ENCODE measurements at places on chromosomes 12 and 14.

DNA sequence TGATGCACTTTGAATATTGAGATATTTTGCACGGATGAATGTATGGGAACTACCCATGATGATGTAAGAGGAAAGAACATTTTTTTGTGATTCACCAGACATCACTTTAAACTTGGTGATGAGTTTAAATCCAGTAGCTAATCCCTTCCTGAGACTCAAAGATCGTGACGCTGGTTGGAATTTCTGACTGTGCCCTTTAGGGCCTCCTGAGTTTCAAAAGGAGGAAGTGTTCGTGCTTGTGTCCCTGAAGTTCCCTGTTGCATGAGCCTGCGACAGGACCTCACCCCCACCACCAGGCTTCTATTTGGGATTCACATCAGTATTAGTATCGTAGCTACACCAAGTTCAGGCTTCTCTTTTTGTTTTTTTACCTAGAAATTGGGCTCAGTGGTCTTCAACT is 18.6 kb upstream of the RIN3 start:
- no peak for DNase-seq

- no peak for DNase-seq
These were observed 31.4 kb downstream of the SSPN start for GRCh38 chr12:26226629-26227360.

DNA sequence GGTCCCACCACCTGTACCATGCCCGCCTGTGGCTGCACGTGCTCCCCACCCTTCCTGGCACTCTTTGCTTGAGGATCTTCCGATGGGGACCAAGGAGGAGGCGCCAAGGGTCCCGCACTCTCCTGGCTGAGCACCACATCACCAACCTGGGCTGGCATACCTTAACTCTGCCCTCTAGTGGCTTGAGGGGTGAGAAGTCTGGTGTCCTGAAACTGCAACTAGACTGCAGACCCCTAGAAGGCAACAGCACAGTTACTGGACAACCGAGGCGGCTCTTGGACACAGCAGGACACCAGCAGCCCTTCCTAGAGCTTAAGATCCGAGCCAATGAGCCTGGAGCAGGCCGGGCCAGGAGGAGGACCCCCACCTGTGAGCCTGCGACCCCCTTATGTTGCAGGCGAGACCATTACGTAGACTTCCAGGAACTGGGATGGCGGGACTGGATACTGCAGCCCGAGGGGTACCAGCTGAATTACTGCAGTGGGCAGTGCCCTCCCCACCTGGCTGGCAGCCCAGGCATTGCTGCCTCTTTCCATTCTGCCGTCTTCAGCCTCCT is 1.1 kb downstream of the INHBE start:
- DNase-seq, result no peak

DNA sequence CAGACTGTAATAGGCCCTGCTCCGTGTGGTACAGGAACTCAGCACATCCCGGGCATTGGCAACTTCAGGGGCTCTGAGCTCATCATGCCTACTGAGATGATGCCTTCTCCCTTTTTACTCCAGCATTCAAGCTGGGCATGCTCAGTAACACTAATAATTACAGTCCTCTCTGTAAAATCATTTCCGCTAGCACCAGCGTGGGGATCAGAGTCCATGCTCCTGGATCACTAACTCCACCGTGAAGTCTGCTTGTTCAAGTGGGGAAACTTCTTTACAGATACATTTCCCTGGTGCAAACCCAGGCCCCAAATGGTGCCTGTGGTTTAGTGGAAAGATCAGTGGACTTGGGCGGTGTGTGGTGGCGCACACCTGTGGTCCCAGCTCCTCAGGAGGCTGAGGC is 16.7 kb downstream of the CLSTN3 start:
- DNase-seq, result no peak

DNA sequence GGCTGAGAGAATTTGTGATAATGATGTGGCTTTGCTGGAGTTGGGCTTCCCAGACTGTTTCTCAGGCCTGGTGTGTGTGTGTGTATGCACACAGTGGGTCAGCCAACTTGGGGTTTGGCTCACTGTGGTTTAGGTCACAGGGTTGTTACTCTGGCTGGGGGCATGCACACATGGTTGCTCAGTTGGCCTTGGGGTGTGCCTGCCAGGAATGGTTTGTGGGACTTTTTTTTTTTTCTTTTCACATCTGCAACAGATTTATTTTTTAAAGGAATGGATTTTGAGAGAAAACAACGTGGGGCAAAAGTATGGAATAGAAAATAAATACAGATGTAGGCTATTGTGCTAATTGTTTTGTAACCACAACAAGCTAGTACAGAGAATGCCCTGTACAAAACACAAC is 25.0 kb upstream of the GTF2A1 start:
- DNase-seq, result peak; percentile 25

GRCh38 chr12:42144158-42144407 is 591 bp downstream of the GXYLT1 start:
- DNase-seq, result no peak

GRCh38 chr14:52998376-52999015 is 47.6 kb upstream of the FERMT2 start:
- DNase-seq, result peak; percentile 69

DNA sequence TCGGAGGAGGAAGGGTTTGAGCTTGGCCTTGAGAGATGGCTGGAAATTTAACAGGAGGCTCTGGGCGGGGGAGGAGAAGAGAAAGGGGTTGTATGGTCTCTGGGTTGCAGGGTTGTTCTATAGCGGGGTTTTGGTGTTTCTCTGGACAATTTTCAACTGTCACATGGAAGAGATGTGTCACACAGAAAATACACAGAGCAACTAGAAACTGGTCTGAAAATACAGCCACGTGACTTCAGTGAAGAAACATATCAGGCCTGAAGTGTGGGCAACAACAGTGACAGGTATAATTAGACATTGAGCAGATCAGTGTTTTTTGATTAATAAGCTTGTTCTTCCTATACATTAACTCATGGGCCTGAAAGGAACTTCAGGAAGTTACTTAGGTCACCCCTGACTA is 205.3 kb upstream of the HMGA2 start:
- DNase-seq, result no peak

DNA sequence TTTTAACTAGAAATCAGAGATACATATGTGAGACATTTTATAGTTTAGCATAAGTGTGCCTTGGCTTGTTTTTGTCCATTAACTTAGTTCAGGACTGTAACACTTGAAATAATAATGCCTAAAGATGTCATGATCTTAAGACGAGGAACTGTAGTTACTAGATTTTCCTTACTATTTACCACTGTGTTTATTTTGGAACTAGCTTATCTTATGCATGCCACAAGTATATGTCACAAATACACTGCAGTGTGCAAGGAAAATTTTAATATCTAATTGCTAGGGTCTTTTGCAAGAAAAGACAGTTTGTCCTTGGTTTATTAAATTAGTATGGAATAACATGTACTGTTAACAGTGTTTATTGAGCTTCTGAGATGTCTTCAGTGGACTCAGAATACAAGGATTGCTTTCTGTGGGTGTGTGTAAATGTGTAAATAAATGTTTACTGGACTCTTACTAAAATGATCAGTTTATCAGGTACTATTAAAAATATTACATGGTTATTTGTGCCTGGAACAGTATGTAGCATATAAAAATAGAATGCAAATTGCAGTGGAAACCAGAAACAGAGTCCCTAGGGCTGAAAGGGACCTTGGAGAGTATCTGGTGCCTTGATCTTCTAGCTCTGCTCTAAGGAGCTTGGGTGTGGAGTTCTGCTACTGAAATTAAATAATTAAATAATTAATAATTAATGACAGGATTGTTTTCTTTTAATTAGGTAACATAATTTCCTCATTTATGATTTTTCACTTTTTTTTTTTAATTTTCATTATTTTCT is 58.1 kb downstream of the FGD4 start:
- DNase-seq, result no peak

- DNase-seq, result no peak
These were observed 658.5 kb downstream of the DIO2 start for GRCh38 chr14:79552778-79553177.

GRCh38 chr14:72706485-72706884 is 187.4 kb downstream of the DPF3 start:
- DNase-seq, result no peak

- DNase-seq, result no peak
These were observed 64.8 kb upstream of the PLEKHG3 start for GRCh38 chr14:64639340-64639821.

- peak; percentile 4 for DNase-seq
These were observed 507 bp downstream of the AHSA1 start for GRCh38 chr14:77458249-77458950.

GRCh38 chr12:62434494-62435302 is 31.9 kb upstream of the MON2 start:
- no peak for DNase-seq

GRCh38 chr14:99578541-99579101 is 25.4 kb downstream of the CCDC85C start:
- no peak for DNase-seq

DNA sequence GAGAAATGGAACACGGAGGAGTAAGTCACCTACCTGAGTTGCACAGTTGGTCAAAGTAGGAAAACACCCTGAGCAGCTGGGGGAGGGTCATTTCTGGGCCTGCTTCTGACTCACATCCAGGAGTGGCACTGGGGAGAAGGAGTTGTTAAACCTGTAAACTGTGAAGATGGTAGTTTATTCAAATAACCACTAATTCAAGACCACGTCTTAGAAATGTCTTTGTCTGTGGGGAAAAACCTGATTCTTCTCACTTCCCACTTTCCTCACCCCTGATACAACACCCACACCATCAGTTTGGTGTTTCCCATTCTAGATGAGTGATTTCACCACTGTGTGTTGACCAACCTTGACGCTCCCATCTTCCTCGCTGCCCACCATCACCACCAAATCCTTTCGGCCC is 207.1 kb downstream of the ANO4 start:
- DNase-seq, result no peak

- DNase-seq, result no peak
These were observed 116.6 kb upstream of the HIF1A start for GRCh38 chr14:61578745-61579144.

- no peak for DNase-seq
These were observed 27.7 kb upstream of the CAND1 start for GRCh38 chr12:67241482-67241881.

DNA sequence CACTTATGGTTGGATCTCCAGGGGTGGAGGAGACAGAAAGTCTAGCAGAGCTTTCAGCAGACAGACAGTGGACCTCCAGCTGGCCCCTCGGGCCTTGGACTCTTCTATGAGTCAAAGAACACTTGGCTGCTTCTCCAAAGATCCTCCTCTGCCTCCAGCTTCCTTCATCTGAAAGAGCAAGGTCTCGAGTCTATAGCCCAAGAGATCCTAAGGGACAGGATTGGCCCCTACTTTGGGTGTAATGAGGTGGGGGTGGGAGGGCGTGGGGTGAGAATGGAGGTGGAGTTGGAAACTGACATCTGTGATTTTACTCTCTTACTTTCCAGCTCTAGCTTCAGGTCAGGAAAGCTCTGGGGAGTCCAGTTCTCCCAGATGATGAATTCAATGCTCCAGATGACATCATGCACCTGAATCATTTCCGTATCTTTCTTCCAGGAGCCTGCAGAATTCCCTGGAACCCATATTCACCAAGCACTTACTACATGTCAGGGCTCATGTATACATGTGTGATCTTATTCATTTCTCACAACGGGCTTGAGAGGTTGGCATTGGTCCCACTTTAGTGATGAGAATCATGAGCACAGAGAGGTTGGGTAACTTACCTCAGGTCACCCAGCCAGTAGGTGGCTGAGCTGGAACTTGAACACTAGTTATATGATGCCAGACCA is 10.2 kb upstream of the PGF start:
- no peak for DNase-seq
